ENCODE measurements at places on chromosomes 3 and 15.

- no peak for DNase-seq
Measured at GRCh38 chr3:58068122-58068809, 60.0 kb downstream of the FLNB start.

DNA sequence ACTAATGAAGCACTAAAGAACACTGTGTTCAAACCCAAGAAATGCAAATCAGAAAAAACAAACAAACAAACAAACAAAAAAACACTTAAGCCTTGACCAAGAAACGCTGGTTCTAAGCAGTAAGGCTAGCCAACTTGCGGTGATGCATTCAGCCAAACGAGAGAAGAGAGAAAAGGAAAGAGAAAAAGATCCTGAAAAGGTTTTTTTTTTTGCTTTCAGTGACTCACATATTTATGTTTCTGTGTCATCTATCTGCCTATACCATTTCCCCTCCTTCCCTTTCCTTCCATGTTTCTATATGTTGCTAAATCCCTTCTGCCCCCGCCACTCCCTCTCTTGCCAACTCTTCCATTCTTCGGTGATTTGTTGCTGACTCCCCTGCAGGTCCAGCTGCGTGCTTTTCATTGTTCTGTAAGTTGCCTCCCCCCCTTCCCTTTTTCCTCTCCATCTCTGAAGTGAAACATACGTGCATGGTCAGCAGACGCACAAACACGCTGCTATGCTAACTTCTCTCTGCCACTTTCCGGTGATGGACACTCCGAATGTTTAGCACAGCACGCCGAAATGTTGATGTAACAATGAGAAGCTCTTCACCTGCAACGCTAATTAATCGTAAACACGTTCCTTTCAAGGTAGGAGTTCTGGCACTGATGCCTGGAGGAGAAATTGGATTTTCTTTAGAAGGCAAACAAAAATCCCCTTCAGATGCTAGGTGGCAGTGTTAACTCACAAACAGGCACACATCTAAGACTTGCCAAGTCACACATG, 154.4 kb downstream of the TUSC7 start:
- peak; percentile 48 for DNase-seq

DNA sequence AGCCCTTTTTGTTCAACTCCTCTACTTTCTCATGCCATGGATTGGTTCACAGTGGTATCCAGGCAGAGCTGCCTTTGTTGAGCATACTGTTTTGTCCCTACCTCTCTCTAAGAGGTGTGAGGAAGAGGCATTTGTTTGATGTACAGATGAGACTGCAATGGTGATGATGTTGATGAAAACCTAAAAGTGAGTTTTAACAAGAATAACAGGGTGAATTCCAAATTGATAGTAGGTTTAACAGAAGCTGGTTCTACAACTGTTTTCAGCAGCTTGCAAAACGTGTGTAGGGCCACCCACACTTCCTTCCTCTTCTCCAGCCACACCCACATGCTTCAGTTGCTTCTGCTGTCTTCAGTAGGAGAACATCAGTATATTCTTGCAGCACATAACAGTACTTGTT, 10.2 kb downstream of the SNRK start:
- no peak for DNase-seq

GRCh38 chr15:61582092-61582491, 353.0 kb upstream of the RORA start:
- DNase-seq: no peak

All from right kidney (tissue), 9 donors.